K562 (cell line): ENCODE measurements at places on chromosomes 2 and 18. TPM values are rescaled to one million over a fixed set of nuclear protein-coding genes. Genes with fewer than 3 reads are reported as not detected.

- H3K4me1 ChIP-seq = no peaks in the 10 kb centered on the region
- no peaks in the 10 kb centered on the region; the same call in 2 of the 3 replicates for H3K27me3 ChIP-seq
- no peak overlapping the region for H3K4me3 ChIP-seq
- H3K27ac ChIP-seq = no peak overlapping the region
- no peak for DNase-seq
- no peaks in the 10 kb centered on the region for H3K36me3 ChIP-seq
These were observed 19.5 kb downstream of the CXCR4 start for GRCh38 chr2:136098441-136098840.

- no peaks in the 10 kb centered on the region for H3K4me1 ChIP-seq
- no peaks in the 10 kb centered on the region for H3K27me3 ChIP-seq
- no peak overlapping the region for H3K27ac ChIP-seq
- H3K36me3 ChIP-seq = no peaks in the 10 kb centered on the region
- DNase-seq = no peak
These were observed 100.1 kb upstream of the GRB14 start for GRCh38 chr2:164721430-164721829.

DNA sequence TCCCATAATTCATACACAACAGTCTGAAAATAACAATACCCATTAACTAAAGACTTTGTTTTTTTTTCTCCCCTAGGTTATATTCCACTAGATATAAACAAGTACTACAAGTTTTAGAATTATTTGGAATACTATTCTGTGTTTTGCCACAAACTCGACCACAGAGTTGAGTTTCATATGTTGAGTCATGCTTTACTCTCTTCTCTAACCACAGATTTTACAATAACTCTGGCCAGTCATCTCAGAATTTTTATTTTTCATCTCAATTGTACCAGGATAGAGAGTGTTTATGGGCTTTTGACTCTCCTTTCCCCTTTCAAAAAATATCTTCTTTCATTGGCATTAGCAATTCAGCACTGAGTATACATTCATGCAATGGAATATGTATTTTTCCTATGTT is 348.7 kb upstream of the GALNT5 start:
- no peaks in the 10 kb centered on the region for H3K27me3 ChIP-seq
- H3K27ac ChIP-seq = no peak overlapping the region
- no peak overlapping the region for H3K4me3 ChIP-seq
- no peaks in the 10 kb centered on the region for H3K4me1 ChIP-seq
- no peaks in the 10 kb centered on the region for H3K36me3 ChIP-seq
- DNase-seq = no peak

- H3K27me3 ChIP-seq = no peaks in the 10 kb centered on the region
- H3K4me1 ChIP-seq = no peaks in the 10 kb centered on the region
- no peaks in the 10 kb centered on the region for H3K36me3 ChIP-seq
- no peak overlapping the region for H3K4me3 ChIP-seq
- no peak overlapping the region for H3K27ac ChIP-seq
These were observed 185.8 kb downstream of the ANKRD44 start for GRCh38 chr2:197124639-197125390.

GRCh38 chr18:4672162-4672561 is 217.1 kb upstream of the DLGAP1 start:
- no peak for DNase-seq
- no peaks in the 10 kb centered on the region for H3K27me3 ChIP-seq
- no peaks in the 10 kb centered on the region for H3K4me1 ChIP-seq
- H3K27ac ChIP-seq = no peak overlapping the region
- no peaks in the 10 kb centered on the region for H3K36me3 ChIP-seq

GRCh38 chr18:74234326-74235171 is 57.2 kb downstream of the CYB5A start:
- no peak overlapping the region for H3K4me3 ChIP-seq
- no peak overlapping the region for H3K27ac ChIP-seq
- no peaks in the 10 kb centered on the region for H3K27me3 ChIP-seq
- DNase-seq = no peak
- H3K4me1 ChIP-seq = no peaks in the 10 kb centered on the region
- no peaks in the 10 kb centered on the region for H3K36me3 ChIP-seq

GRCh38 chr2:37657471-37657870 is 14.0 kb downstream of the CDC42EP3 start:
- no peaks in the 10 kb centered on the region for H3K36me3 ChIP-seq
- DNase-seq = no peak
- no peak overlapping the region for H3K27ac ChIP-seq
- no peak overlapping the region for H3K4me3 ChIP-seq
- H3K4me1 ChIP-seq = no peaks in the 10 kb centered on the region; the same call in 1 of the 2 replicates
- H3K27me3 ChIP-seq = 0 out of 2 replicates have a peak, but pooled peaks cover 4% of the 10 kb centered on the region

GRCh38 chr2:158753641-158754611 is 41.2 kb upstream of the DAPL1 start:
- H3K36me3 ChIP-seq = no peaks in the 10 kb centered on the region
- H3K27ac ChIP-seq = no peak overlapping the region
- no peaks in the 10 kb centered on the region for H3K4me1 ChIP-seq
- DNase-seq = peak; percentile 83
- peaks cover 18% of the 10 kb centered on the region for H3K27me3 ChIP-seq
- no peak overlapping the region for H3K4me3 ChIP-seq

GRCh38 chr2:33437297-33437696 is 39.2 kb upstream of the RASGRP3 start:
- DNase-seq = peak; percentile 13
- H3K4me3 ChIP-seq = no peak overlapping the region
- no peaks in the 10 kb centered on the region for H3K36me3 ChIP-seq
- 0 out of 3 replicates have a peak overlapping the region, but pooled peaks have one; percentile 53 for H3K27ac ChIP-seq
- no peaks in the 10 kb centered on the region for H3K4me1 ChIP-seq
- H3K27me3 ChIP-seq = no peaks in the 10 kb centered on the region

DNA sequence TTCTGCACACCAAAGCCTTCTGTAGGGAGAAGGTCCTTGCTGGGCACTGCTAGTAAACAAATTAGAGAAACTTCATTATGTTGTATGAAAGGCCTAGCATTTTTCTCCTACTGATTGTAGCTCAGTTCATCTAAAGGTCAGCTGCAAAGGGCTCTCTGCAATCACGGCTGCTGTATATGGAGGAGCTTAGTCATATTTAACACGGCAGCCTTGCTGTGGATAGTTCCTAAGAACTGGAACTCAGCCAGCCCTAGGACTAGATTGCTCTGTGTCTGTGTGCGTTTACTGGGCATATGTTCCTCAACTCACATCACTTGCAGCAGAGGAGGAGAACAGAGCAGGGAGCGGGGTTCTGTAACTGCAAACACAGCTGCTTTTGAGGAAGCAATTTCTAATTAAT is 1103.9 kb upstream of the KLHL29 start:
- H3K36me3 ChIP-seq = no peaks in the 10 kb centered on the region
- no peak overlapping the region for H3K27ac ChIP-seq

DNA sequence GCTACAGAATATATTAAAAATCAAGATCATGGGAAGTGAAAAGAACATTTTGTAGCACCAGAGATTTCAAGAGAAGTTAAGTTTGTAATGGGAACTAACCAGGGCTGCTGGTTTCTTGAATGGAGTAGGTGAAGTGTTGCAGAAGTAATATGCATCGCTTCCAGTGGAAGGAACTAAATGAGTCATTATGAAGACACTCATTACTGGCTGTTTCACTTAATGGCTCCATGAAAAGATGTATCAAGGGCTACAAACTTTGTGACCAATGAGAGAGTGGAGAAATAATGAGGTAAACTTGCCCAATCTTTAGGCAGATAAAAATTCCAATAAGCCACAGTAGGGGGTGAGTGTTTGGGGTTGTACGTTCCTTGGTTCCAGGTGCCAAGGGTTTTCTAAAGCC is 380.4 kb upstream of the POU3F3 start:
- H3K27ac ChIP-seq = no peak overlapping the region
- H3K4me1 ChIP-seq = no peaks in the 10 kb centered on the region
- H3K27me3 ChIP-seq = no peaks in the 10 kb centered on the region
- no peaks in the 10 kb centered on the region for H3K36me3 ChIP-seq
- no peak for DNase-seq

GRCh38 chr2:222358876-222359275 is 60.1 kb upstream of the PAX3 start:
- no peaks in the 10 kb centered on the region for H3K27me3 ChIP-seq
- H3K4me3 ChIP-seq = no peak overlapping the region
- no peaks in the 10 kb centered on the region for H3K36me3 ChIP-seq
- no peaks in the 10 kb centered on the region for H3K4me1 ChIP-seq

GRCh38 chr18:8793445-8794155 is 88.2 kb downstream of the MTCL1 start:
- H3K4me3 ChIP-seq = no peak overlapping the region
- H3K36me3 ChIP-seq = no peaks in the 10 kb centered on the region
- DNase-seq = no peak
- peaks cover 21% of the 10 kb centered on the region for H3K27me3 ChIP-seq
- H3K4me1 ChIP-seq = peaks cover 6% of the 10 kb centered on the region

DNA sequence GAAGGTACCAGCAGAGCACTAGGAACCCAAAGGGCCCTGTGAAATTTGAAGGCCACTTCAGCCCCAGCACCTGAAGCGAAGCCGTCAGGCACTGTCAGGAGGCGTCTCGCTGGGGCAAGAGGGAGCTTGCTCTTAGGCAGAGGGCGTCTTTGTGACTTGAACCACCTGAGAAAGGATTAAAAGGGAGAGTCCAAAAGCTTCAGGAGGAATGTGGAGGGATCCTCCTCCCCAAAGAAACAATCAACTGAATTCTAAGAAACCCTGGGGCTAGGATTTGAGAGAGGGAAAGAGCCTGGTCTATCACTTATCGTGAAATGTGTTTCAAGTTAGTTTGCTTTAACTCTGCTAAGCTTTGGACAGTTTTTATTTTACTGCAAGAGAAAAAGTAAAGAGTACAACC is 324.9 kb upstream of the SOX11 start:
- no peak overlapping the region for H3K4me3 ChIP-seq
- H3K4me1 ChIP-seq = no peaks in the 10 kb centered on the region
- H3K36me3 ChIP-seq = no peaks in the 10 kb centered on the region
- no peak for DNase-seq
- no peaks in the 10 kb centered on the region for H3K27me3 ChIP-seq
- H3K27ac ChIP-seq = no peak overlapping the region

DNA sequence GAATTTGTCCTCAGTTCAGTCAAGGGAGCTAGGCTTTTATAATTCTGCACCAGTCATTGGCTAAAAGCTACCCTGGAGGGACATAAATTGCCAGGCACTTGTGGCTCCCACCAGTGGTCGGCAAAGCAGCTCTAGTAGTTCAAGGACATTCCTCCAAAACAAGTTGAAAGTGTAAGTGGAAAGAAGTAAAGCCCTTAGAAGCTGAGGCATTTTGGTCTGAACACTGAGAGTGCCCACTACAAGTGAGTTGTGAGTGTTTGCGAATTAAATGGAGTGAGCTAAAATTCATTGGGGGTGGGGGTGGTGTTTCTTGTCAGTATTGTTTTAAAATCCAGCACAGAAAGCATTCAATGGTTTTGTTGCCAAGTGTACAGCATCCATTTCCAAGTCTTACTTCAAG is 879.9 kb upstream of the CDH2 start:
- H3K36me3 ChIP-seq = no peaks in the 10 kb centered on the region
- no peaks in the 10 kb centered on the region for H3K27me3 ChIP-seq
- H3K4me1 ChIP-seq = no peaks in the 10 kb centered on the region
- no peak overlapping the region for H3K27ac ChIP-seq

- peaks cover 13% of the 10 kb centered on the region; the same call in 2 of the 3 replicates for H3K4me1 ChIP-seq
- DNase-seq = no peak
- H3K4me3 ChIP-seq = no peak overlapping the region
- H3K27me3 ChIP-seq = no peaks in the 10 kb centered on the region
- H3K36me3 ChIP-seq = no peaks in the 10 kb centered on the region
These were observed 25.1 kb upstream of the B3GNT7 start for GRCh38 chr2:231370429-231370748.

Gene GRB14
- total RNA-seq = not detected in 2 replicates

Gene ITGA4
- 0.80 and 1.1 TPM in 2 replicates for total RNA-seq

Gene SKOR2
- not detected in 2 replicates for total RNA-seq

Gene DSG4
- not detected in 2 replicates for total RNA-seq

Gene FTCDNL1
- total RNA-seq = 0.58 and 1.0 TPM in 2 replicates

Gene SLC8A1
- 0.04 TPM in 1 of 2 replicates, not detected in the other for total RNA-seq

Gene KIF1A
- total RNA-seq = 0.94 and 1.4 TPM in 2 replicates
